ENCODE measurements at places on chromosomes 4 and X.
A peak's percentile ranks its signal among the peaks of the same experiment; 100 is the strongest.

DNA sequence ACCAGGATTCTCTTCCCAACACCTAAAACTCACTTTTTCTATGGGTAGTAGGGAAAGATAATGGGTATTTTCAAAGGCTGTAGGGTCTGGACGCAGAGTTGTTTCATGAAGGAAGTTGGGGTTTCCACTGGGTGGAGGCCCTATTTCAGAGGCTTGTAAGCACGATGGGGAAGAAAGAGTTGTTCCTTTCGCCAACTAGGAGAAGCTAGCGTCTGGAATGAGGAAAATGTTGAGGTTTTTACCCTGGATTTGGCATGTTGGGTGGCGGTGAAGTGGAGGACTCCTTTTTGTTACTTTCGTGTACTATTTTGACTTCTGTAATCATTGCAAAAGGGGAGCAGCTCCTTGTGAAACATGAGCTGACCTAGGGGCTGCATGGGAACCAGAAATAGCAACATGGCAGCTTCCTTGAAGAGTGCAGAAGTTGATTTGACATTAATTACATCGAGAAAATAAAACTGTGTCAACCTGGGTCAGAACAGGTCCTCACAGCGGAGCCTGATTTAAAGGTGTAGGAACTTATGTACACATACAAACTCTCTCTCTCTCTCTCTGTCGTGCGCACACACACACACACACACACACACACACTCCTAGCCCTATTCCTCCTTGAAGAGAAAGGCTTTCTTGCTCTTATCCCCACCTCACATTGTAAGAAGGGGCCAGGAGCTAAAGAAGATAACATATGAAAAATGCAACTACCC lies 19.1 kb downstream of the VSIG4 start:
- no peak for DNase-seq

- DNase-seq: no peak
Observed at GRCh38 chr4:78722320-78722719, 53.8 kb upstream of the BMP2K start.

- no peak for DNase-seq
Observed at GRCh38 chr4:7910952-7911578, 28.6 kb downstream of the AFAP1 start.

- peak; percentile 29 for DNase-seq
Observed at GRCh38 chr4:3285558-3286334, 7.1 kb upstream of the RGS12 start.

DNA sequence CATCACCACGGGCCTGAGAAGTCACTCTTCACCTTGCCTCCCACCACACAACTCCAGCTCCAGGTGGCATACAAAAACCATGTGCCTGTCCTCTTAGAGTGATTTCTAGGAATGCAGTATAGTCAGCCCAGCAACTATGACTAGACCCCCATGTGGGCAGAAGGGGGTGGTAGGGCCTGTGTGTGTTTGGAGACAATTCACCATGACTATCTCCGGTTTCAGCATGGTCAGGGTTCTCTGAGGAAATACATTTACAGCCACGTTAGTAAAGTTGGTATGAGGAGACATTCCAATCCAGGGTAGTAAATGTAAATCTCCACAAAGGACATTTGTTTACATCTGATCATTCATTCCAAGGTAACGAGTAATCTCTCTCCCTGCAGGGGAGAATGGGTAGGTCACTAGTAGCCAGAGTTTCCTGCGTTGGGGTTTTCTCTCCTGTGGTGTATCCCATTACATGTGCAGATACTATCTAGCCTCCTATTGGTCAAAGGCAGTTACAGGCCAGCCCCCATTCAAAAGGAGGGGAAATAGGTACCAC lies 4.2 kb upstream of the MTMR1 start:
- no peak for DNase-seq

DNA sequence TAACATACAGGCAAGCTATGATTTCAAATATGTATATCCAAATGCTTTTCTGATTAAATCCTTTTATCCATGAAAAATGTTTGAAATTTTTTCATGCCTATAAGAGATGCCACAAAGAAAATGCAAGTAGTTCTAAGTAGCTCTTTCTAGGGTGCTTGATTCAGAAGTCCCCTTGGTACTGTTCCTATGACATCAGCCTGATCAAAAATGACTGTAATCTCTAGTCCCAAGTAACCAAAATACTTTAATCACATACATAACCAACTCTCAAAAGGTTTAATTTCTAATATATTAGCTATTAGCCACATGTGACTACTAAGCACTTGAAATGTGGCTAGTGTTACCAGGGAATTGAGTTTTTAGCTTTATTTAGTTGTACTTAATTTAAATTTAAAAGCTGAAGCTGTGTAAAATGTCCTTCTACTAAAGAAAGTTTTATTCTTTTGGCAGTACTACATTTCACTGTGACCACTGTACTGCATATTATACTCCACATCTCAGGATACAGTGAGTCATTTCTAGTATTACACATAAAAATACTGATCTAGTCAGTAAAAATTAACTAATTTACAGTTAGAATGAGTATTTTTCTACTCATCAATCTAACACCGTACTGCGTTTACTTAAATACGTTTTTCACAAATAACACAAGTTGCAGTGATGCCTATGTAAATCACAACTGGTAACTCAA lies 33.9 kb downstream of the FBXW7 start:
- no peak for DNase-seq

GRCh38 chr4:83731609-83732008 lies 195.7 kb downstream of the GPAT3 start:
- DNase-seq: no peak

DNA sequence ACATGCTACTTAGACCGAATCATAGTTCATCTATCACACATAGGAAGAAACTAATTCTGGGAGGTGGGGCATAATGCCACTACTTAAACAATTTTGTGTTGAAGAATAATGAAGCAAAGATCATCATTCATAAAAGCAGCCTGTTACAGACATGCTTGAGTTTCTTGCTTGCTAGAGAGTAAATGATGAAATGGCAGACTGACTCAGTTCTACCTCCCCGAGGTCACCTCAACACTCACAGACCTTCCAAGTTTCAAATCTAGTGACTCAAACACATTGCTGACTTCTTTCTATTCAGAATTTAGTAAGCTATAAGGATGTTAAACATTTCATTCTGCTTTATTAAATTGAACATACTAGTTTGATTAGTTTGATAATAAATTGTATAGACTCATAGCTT lies 636.5 kb upstream of the FRG1 start:
- no peak for DNase-seq

GRCh38 chr4:184745831-184746795 lies 12.2 kb upstream of the CENPU start:
- peak; percentile 75 for DNase-seq

DNA sequence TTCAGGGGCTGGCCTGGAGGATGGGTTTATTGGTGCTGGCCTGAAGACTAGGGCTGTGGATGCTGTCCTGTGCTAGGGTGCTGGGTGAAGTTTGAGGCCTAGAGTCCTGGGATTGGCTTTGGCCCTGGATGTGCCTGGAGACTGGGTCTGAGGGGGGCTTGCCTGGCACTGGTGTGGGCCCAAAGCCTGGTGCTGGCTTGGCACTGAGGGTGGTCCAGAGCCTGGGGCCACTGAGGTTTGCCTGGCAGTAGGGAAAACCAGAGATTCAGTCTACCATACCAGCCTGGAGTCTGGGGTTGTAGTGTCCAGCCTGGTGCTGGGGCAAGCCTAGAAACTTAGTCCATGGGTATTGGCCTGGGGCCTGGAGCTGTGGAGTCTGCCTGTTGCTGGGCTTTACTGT lies 16.6 kb downstream of the BMP15 start:
- DNase-seq: no peak

DNA sequence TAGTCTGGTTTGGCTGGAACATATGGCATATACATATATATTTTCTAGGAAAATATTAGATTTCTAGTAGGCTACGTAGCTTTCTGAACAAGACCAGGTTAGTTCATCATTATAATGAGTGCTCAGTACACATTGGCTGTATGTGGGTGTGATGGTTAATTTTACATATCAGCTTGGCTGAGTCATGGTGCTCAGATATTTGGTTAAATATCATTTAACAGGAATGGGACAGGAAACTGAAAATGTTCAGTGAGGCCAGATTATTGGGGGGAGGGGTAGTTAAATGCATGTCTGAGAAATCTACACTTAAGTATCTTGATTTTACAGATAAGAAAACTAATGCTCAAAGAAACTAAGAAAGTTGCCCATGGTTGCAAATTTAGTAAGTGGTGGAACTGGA lies 160.1 kb downstream of the RBMX2 start:
- no peak for DNase-seq

DNA sequence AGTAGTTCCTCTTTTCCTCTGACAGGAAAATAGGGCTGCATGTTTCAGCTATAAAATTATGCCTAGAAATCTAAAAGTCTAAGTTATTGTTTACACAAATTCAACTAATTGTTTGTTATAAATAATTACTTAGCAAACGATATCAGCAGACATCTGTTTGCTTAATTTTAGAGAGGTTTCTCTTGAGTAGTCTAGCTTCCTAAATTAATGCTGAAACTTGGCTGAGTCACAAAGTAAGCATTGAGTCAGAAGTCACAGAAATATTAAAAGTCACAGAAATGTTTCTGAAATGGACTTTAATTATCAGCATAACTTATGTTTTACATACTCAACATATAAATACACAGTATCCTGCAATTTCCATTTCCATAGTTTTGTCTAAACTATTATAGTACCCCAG lies 1044.0 kb downstream of the CCSER1 start:
- no peak for DNase-seq

GRCh38 chrX:14529290-14529989 lies at the start of gene GLRA2:
GLRA2 (plus strand) TSS chrX:14529536; CDS start chrX:14530058, 522 bp downstream.
- DNase-seq: peak; percentile 1

- no peak for DNase-seq
Observed at GRCh38 chrX:131394384-131394783, 105.3 kb upstream of the IGSF1 start.

- DNase-seq: no peak
Observed at GRCh38 chrX:45421806-45422205, 221.1 kb upstream of the DIPK2B start.

- DNase-seq: no peak
Observed at GRCh38 chr4:65461781-65462180, 208.5 kb downstream of the EPHA5 start.

- no peak for DNase-seq
Observed at GRCh38 chr4:162392946-162393345, 229.1 kb upstream of the FSTL5 start.

DNA sequence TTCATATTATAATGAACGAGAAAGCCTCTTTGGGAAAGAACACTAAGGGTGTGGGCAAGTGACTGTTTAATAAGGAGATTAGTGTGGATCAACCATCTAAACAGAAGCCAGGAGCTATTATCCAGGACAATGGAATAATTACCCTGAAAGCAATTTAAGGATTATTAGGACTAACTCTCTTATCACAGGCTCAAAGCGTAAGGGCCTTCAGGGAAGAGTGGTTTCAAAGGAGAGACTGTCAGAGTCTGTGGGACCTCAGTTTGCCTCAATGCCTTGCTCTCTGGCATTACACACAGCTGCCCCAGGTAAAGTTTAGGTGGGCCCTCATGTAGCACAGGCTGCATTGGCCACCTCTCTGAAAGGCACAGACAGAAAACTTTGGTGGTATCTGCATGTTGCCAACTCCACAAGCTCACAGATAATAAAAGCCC lies 717.2 kb upstream of the ADGRL3 start:
- DNase-seq: no peak

- DNase-seq: no peak
Observed at GRCh38 chrX:39930786-39931528, 166.8 kb downstream of the BCOR start.
